ENCODE measurements at places on chromosomes 7 and 10.

DNA sequence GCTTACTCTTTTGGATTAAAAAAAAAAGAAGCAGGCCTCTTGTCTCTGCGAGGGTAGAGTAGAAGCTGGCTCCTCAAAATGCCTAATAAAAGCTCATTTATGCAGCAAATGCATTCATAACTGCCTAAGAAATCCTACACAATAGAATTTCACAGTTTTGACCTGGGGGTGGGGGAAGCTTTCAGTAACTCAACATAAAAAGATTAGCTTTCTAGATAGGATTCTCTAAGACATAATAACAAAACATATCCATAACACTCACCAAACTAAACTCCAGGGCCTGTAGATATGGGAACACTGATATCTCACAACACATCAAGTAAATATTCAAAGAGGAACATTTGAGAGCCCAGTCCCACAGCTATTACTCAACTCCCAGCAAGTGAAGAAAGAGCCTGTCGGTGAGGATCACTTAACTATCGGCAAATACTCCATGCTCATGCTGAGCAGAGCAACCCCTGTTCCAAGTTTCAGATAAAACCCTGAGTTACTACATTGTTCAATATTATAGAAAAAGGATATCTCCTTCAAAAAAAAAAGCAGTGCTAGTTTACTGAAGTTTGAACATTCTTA lies 88.1 kb downstream of the COBL start:
- no peak for DNase-seq

- DNase-seq = peak; percentile 26
Observed at GRCh38 chr10:119750391-119751230, 24.8 kb downstream of the INPP5F start.

GRCh38 chr7:148398844-148399365 lies 191.7 kb upstream of the C7orf33 start:
- DNase-seq = no peak

DNA sequence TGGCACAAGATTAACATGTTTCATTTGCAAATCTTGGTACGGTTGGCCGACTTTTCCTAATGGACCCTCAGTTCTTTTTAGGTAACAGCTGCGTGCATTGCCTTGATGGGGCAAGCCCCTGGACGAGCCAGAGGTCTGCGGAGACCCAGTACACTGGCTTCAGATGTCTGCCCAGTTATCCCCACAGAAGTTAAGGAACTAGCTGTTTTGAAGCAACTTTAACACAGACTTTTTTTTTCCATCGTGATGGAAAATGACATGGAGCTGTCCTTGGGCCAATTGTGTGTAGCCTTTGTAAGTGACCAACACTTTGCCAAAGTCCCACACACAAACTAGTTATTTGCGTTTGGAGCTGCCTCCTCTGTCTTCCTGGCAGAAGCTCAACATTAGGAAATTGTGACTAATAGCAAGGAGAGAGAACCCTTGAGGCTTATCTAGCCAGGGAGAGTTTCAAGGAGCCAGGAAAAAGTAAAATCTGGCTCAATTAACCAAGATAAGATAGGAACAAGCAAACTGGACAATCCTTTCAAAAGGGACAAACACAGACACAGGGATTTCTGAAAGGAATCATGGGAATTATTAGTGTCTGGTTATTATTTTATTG lies 99.6 kb upstream of the BMPER start:
- DNase-seq = no peak

DNA sequence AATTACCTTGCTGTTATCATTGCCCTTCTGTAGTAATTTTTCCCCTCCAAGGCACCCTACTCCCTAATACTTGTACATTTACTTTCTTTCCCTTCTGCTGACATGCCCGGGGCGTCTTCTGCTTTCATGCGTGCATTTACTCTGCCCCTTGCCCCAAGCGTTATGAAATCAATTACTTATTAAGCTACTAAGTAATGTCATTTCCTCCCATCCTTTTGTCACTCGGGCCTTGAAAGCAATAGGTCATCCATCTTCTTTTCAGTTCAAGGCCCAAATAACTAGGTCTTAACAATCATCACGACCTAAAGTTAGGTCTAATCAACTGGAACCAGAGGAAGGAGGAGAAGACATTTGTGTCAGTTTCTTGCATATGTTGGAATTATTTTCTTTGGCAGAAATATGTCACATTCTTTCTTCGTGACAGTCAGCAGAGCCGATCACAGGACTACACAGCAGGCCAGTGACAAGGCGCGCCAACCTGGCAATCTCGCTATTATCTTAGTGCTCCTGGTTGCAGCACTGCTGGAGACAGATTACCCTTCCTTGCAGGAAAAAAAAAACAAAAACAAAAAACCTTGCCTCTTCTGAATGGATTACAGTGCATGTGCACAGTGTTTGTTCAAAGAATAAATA lies 179.2 kb downstream of the RELN start:
- no peak for DNase-seq

DNA sequence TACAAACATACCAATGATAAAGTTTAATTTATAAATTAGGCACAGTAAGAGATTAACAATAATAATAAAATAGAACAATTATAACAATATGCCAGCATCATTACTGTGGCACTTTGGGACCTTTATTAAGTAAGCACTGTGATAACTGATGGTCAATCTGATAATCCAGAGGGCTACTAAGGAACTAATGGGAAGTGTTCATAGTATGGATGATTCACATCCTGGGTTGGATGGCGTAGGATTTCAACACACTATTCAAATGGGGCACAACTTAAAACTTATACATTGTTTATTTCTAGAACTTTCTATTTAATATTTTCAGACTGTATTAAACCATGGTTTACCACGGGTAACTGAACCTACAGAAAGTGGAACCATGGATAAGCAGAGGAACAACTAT lies 90.8 kb downstream of the KIF20B start:
- DNase-seq = no peak

DNA sequence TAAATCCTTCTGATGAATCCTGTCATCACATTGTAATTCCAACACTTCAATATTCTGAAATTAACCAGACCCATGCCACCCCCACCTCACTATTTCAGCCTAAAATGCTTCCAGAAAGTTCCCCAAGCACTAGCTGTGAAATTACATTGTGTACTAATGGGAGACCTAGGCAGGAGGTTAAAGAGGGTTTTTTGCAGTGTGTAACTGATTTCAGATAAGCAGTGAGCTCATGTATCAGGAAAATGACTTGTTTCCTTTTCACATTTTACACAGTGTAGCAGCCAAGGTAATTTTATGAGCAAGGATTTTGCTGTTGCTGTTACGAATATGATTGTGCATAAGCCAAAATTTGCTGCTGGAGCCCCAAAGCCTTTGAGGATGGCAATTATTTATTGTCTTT lies 129.0 kb downstream of the INHBA start:
- DNase-seq = no peak

DNA sequence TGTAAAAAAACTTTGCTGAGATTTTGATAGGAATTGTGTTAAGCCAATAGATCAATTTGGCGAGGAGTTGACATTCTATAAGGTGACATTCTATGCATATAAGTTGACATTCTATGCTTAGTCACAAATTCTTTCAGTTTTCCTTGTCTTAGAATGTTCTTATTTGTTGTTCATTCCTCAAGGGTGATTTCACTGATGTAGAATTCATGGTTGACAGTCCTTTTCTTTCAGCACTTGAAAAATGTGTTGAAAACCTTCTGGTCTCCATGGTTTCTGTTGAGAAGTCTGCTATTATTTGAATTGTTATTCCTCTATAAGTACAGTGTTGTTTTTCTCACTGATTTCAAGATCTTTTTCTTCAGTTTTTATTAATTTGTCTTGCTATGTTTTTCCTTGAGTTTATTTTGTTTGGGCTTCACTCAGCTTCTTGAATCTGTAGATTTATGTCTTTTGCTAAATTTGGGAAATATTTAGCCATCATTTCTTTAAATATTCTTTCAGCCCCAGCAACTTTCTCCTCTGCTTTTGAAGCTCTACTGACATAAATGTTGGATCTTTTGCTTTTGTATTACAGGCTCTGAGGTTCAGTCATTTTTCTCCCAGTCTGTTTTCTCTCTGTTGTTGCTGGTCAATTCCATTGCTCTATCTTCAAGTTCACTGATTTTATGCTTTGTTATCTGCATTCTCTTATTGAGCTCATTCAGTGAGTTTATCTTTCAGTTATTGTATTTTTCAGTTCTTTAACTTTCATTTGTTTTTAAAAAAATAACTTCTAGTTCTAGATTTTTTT lies 154.9 kb downstream of the SDK1 start:
- DNase-seq = no peak

DNA sequence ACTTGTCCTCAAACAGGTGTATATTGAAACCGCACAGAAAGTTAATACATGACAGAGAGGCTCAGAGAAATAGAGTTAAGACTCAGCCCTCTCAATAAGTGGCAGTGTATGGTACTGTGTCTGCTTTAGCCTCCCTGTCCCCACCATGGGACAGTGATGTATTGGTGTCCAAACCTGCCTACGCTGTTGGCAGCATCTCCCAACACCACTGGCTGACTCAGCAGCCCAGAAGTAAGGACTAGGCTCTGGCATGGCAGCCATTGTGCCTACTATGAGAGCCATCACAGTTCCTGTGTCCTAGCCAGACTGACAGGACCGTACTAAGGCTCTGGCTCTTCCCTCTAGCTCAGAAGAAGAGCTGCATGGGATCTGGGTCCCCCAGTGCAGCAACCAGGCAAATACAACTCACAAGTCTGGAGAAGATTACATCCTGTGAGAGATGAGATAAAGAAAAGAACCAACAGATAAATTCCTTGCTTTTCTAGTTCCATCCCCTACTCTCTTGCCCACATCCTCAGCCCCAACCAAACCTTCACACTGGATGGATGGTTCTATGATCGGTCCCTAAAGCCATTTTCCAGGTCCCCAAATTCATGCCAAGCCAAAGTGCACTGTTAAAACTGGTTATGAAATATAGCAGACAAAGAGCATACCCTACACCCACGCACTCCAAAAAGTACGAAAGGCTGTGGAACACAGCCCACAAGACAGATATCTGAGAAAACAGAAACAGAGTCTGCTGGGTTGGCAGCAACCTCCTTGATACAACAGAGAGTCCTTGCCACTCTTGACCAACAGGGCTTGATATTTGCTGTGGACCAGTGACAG lies 44.1 kb upstream of the DMTF1 start:
- no peak for DNase-seq

DNA sequence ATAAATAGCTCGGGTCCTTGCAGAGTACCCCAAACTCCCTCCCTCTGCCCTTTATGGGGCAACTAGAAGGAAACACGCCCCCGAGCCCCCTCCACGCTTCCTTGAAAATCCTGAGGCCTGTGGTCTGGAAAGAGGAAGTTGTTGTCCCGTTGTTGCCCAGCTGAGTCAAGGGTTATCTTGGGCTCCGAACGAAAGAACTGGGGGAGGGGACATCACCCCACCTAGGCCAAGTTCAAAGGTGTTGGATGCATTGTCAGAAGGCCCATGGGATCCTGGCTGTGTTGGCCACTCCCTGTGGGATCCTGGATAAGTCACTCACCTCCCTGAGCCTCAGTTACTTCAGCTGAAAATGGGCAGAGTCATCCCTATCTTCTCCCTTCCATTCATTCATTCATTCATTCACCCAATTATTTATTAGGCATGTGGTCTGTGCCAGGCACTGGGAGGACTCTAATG lies at the start of gene CCL24:
TSS of gene CCL24 (minus strand) at position 26 of the 456 bp plus-strand sequence. CDS start 91 bp downstream, outside the sequence.
- DNase-seq = no peak

GRCh38 chr10:27153845-27154193 lies 365 bp downstream of the YME1L1 start:
- DNase-seq = peak; percentile 2

GRCh38 chr10:14371581-14371980 lies 40.9 kb upstream of the FRMD4A start:
- no peak for DNase-seq

DNA sequence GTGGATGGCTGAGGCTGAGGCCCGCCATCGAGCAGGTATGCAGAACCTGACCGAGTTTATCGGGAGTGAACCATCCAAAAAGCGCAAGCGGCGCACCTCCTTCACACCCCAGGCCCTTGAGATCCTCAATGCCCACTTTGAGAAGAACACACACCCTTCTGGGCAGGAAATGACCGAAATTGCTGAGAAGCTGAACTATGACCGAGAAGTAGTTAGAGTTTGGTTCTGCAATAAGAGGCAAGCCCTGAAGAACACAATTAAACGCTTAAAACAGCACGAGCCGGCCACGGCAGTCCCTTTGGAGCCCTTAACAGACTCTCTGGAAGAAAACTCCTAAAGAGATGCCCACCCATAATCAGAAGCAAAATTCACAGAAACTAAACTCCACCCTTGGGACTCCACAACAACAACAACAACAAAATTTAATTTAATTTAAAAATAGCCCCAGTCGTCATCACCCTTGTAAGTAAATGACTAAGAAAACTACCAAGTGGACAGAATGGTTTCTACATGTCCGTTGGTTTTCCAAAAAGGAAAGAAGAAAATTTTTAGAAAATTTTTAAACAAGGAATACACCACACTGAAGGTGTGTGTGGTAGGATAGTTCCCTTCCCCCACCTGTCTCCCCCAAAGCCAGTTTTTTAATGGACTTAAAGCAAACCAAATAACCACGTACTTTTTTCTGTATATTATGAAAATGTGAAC lies 101.7 kb upstream of the YAE1 start:
- no peak for DNase-seq

- DNase-seq = peak; percentile 88
Observed at GRCh38 chr7:923108-924041, 31.1 kb downstream of the ADAP1 start.

DNA sequence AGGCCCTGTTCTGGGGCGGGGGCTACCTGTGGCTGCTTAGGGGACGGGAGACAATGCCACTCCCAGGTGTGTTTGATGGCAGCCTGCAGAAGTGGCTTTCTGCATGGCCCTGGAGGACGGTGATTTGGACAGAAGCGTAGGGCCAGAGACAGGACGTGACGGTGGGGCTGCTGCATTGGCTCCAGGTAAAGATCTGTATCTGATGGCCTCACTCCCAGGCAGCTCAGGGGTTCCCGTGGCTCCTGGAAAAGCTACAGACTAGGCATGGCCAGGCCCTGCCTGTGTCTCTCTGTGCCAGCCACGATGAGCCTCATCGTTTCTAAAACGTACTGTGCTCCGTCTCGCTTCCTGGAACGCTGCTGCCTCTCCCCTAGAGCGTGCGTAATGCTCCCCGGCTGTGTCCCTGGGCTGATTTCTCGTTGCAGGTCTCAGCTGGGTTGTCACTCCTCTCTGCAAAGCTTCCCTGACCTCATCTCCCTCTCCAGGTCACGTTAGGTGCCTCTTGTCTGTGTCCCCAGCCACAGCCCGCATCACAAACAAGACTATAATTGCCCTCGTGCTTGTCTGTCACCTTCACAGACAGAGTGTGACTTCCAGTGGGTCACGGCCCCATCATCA lies 12.6 kb downstream of the GTF2IRD1 start:
- no peak for DNase-seq

GRCh38 chr7:116232920-116233319 lies 22.6 kb downstream of the TES start:
- no peak for DNase-seq

Measured in stimulated activated CD4-positive, alpha-beta T cell treated with anti-CD3 and anti-CD28 coated beads, TNF-alpha, amount 100 ng/mL, for 1 hour (primary cell).